NCI-H1436 treated with DMSO at 0.1 percent for 48 hours (cell line): ENCODE measurements at places on chromosomes 1 and 21.

DNA sequence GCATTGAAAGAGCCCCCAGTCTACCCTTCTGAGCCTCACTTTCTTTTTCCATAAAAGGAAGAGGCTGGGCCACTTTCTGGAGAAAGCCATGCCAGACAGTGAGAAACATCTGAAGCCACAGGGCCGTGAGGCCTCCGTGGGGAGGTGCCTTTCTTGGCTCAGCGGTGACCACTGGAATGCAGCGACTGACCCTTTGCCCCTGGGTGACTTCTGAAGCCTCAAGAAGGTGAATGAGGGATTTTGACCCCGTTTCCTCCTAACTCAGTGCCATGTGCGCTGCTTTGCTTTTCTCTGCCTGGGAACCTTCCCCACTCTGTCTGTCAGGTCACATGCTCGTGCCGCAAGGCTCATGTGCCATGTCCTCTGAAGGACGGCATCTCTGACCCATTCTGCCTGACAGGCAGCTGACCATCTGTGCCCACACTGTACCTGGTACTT, 44.7 kb upstream of the A3GALT2 start:
- DNase-seq = no peak

GRCh38 chr1:45187725-45188124, 18.7 kb downstream of the ZSWIM5 start:
- no peak for DNase-seq

DNA sequence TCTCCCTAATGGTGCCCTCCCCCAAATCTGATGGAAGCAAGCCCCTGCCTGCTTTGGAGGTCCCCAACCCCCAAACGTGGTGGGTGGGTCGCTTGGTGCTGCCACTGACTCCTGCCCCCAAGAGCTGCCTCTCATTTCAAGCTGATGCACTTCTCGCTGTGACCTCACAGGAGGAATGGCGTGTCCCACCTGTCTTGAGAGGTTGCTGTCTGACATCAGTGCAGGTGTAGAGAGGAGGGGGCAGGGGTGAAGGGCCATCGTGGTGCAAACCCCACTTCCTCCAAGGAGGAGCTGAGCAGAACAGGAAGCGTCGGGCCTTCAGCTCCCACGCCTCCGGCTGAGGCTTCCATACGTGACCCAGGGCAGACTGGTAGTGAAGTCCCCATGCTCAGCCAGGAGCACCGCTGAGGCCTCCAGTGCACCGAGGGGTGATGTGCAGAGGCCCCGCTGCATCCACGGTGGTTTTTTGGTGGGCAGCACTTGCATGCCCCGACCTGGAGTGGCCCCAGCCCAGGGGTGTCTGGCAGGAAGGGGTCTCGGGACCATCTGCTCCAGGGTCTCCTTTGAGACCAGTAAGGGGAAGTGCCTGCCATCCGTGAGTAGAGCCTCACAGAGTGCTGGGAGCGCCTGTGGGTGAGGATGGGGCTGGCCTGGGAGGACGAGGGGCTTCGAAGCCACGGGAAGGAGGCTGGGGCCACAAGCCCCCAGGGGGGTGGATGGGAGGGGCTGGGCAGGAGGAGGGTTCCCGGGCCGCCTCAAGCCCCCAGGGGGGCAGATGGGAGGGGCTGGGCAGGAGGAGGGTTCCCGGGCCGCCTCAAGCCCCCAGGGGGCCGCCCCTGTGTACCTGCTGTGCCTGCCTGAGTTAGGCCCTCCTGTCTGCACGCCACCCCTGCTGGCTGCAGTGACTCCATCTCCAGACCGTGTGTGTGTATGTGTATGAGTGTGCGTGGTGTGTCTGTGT, 39.8 kb downstream of the WDR4 start:
- DNase-seq = no peak

DNA sequence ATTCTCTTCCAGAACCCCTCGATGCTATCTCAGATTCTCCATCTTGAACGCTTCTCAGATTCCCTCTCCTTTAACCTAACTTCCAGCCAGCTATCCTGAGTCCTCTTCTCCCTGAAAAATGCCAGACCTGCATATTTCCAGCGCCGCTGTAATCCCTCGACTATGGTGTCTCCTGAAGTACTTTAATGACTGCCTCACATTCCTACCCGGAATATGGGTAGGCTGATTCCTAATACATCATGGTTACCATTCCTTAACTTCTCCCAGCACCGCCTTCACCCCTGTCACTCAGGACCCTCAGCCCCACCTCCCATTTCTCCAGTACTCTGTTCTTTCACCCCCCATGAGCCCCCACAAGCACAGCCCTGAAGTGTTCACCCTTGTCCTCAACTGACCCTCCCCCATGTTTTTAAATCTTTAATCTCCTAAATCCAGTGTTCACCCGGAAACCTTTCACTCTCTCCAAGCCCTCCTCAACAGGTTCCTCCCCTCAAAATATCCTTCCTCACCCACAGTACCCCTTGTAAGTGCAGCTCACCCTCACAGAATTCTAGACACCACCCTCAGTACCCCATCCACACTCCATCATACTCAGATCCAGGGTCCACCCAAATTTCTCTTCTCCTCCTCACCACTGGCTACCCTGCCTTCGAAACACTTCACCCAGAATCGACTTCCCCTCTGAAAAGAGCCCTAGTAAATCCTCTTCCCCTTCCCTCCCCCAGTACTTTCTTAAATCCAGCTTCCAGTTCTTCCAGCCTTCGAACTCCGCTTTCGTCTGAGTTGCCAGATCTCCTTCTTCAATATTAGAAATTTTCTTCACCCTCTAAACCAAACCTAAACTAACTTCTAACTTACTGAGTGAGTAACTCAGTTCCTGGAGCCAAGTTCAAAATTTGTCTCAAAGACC, 922 bp downstream of the CPT2 start:
- no peak for DNase-seq

- no peak for DNase-seq
Observed at GRCh38 chr1:39141925-39142324, 62.6 kb upstream of the MACF1 start.

GRCh38 chr21:29287383-29287782, 11.3 kb upstream of the BACH1 start:
- no peak for DNase-seq

DNA sequence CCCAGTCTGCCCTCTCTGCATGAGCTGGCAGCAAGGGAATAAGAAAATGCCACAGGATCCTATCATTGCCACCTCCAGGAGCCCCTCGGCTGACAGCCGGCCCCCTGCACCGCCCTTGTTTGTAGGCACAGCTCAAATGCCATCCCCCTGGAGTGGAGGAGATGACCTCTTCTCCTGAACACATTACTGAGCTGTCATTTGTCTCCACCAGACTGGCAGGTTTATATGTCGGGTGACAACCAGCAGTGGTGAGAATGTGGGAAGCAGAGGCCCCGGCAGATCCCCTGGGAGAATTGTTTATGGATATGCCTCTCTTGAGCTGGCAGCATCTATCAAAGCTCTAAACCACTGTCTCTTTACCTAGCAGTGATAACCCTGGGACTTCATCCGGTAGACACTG, 135.4 kb upstream of the FMN2 start:
- no peak for DNase-seq

GRCh38 chr21:26881504-26882228, 36.5 kb upstream of the ADAMTS1 start:
- DNase-seq = no peak

GRCh38 chr1:27563591-27564471, 40.1 kb downstream of the AHDC1 start:
- no peak for DNase-seq

- no peak for DNase-seq
Observed at GRCh38 chr21:36803816-36804439, 105.0 kb downstream of the SIM2 start.
